ENCODE measurements at places on chromosomes 3 and 15. TPM values are rescaled to one million over a fixed set of nuclear protein-coding genes. Genes with fewer than 3 reads are reported as not detected.

Gene CFAP92
- total RNA-seq = under 0.01 TPM

Gene ITIH3
- 0.17 TPM for total RNA-seq

Gene ITIH4
- 2.6 TPM for total RNA-seq

Gene RETNLB
- not detected for total RNA-seq

Gene CCR8
- total RNA-seq = not detected

Gene GOLGA6L25
- total RNA-seq = not detected

Gene MOBP
- total RNA-seq = not detected

Gene LINGO1
- not detected for total RNA-seq

Gene SLC12A8
- total RNA-seq = 9.8 TPM

Measured in fibroblast of lung (primary cell).